ENCODE measurements at places on chromosomes 1 and 21.
A peak's percentile ranks its signal among the peaks of the same experiment; 100 is the strongest.

GRCh38 chr1:3677484-3677883 is 25.2 kb downstream of the TP73 start:
- no peak overlapping the region for H3K27ac ChIP-seq
- H3K36me3 ChIP-seq = no peaks in the 10 kb centered on the region
- no peak for DNase-seq
- no peaks in the 10 kb centered on the region for H3K27me3 ChIP-seq

- H3K4me3 ChIP-seq = no peak overlapping the region
- no peaks in the 10 kb centered on the region for H3K36me3 ChIP-seq
- H3K4me1 ChIP-seq = no peaks in the 10 kb centered on the region
- no peak overlapping the region for H3K27ac ChIP-seq
- no peaks in the 10 kb centered on the region for H3K27me3 ChIP-seq
- no peak for DNase-seq
These were observed 139.1 kb upstream of the CHRM3 start for GRCh38 chr1:239247285-239247684.

DNA sequence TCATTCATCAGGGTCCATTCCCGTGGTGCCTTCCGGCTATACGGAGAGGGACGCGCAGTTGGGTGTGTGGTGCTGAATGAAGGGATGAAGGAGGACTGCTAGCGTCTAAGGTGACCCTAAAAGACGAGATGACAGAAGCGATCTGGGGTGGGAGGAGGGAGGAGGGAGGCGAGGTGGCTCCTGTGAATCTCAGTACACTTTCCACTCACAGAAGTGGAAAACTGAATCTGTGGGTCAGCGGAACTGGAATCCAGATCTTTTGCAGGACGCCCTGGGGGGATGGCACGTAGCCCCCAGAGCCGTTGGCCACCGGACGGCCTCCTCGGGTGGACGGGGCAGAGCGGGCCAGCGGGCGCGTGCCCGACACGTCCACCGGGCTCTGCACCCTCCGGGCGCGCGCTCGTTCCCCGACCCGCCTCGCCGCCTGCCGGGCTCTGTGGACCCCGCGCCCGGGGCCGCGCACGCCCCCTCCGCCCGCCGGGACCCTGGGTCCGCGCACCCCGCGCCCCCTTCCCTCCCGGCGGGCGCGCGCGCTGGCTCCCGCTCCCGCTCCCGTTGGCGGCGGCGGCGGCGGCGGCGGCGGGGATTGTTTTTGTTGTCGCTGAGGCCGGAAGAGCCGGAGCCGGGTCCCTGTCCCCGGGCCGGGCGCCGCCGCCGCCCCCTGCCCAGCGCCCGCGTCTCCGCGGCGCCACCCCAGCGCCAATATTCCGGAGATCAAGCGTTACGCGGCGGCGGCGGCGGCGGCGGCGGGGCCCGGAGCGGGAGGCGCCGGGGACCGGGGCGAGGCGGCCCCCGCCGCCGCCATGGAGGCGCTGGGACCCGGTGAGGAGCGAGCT is at the start of gene AGO4:
TSS of gene AGO4 (plus strand) at position 403 of the 836 bp plus-strand sequence. CDS start at position 804, 401 bp downstream.
- H3K4me3 ChIP-seq = peak within 1 kb of the TSS; percentile 95
- peak within 1 kb of the TSS; percentile 93 for H3K27ac ChIP-seq
- H3K36me3 ChIP-seq = no peaks in the 10 kb centered on the region
- no peak for DNase-seq
- H3K27me3 ChIP-seq = no peaks in the 10 kb centered on the region

DNA sequence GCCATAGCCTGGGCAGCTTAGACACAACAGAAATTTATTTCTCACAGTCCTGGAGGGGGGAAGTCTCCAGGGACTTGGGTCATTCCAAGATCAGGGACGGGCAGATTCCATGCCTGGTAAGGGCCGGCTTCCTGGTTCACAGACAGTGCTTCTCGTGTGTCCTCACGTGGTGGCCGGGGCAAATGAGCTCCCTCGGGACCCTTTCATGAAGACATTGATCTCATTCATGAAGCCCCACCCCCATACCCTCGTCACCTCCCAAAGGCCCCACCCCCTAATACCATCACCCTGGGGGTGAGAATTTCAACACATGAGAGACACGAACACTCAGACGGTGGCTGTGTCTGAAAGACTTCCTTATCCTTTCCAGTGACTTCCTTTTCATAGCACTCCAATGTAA is 51.5 kb downstream of the ACOT7 start:
- no peaks in the 10 kb centered on the region for H3K27me3 ChIP-seq
- H3K27ac ChIP-seq = no peak overlapping the region
- no peak overlapping the region for H3K4me3 ChIP-seq
- no peaks in the 10 kb centered on the region for H3K4me1 ChIP-seq
- no peak for DNase-seq
- H3K36me3 ChIP-seq = no peaks in the 10 kb centered on the region

GRCh38 chr1:202143011-202143767 is 1.3 kb downstream of the ARL8A start:
- peak overlapping the region; percentile 89 for H3K27ac ChIP-seq
- peak overlapping the region; percentile 98 for H3K4me3 ChIP-seq
- no peaks in the 10 kb centered on the region for H3K27me3 ChIP-seq

DNA sequence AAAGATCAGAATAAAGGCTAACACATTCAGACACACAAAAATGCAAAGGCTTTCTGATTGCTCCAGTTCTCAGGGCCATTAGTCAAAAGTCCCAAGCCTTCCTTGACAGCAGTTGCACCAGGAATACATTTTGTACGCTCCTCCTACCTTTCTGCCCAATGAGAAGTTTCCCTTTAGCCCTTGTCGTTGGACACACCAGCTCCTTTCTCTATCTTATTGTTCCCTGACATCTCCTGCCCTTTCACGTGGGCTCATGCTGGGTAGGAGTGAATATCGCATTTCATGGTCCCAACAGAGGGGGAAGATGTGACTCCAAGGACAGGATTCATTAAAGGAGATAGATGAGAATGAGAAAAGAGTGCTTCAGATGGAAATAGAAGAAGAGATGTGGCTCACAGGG is 33.5 kb upstream of the IFI16 start:
- no peaks in the 10 kb centered on the region for H3K4me1 ChIP-seq
- no peak overlapping the region for H3K4me3 ChIP-seq
- no peaks in the 10 kb centered on the region for H3K27me3 ChIP-seq
- no peaks in the 10 kb centered on the region for H3K36me3 ChIP-seq
- no peak for DNase-seq

GRCh38 chr1:65255035-65255655 is 54.2 kb upstream of the DNAJC6 start:
- H3K27ac ChIP-seq = peak overlapping the region; percentile 84
- no peaks in the 10 kb centered on the region for H3K36me3 ChIP-seq
- H3K27me3 ChIP-seq = no peaks in the 10 kb centered on the region
- H3K4me3 ChIP-seq = peak overlapping the region; percentile 73
- no peaks in the 10 kb centered on the region for H3K4me1 ChIP-seq

GRCh38 chr1:198228925-198229324 is 72.1 kb downstream of the NEK7 start:
- H3K27me3 ChIP-seq = no peaks in the 10 kb centered on the region
- no peaks in the 10 kb centered on the region for H3K36me3 ChIP-seq
- H3K4me3 ChIP-seq = no peak overlapping the region
- H3K27ac ChIP-seq = no peak overlapping the region

DNA sequence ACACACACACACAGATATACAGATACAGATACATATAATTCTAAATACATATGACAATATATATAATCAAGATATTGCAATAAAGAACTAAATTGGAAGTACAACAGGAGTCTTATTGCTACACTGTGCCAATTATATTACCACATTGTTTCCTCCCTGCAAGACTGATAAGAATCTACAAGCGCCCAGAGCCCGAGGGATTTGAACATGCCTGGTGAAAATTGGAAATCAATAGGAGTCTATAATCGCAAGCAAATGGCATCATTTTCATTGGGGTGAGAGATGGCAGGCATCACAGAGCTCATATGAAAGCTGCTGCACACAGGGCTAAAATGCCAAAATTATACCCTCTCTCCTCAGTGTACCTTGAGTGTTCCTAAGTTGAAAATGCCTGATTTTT is 152.9 kb upstream of the PTBP2 start:
- DNase-seq = no peak
- H3K27ac ChIP-seq = no peak overlapping the region
- no peaks in the 10 kb centered on the region for H3K4me1 ChIP-seq
- no peaks in the 10 kb centered on the region for H3K27me3 ChIP-seq
- H3K36me3 ChIP-seq = no peaks in the 10 kb centered on the region
- H3K4me3 ChIP-seq = no peak overlapping the region

- H3K36me3 ChIP-seq = no peaks in the 10 kb centered on the region
- peak overlapping the region; percentile 9 for H3K27ac ChIP-seq
- no peaks in the 10 kb centered on the region for H3K4me1 ChIP-seq
These were observed 27.5 kb downstream of the ARID1A start for GRCh38 chr1:26723013-26723991.

DNA sequence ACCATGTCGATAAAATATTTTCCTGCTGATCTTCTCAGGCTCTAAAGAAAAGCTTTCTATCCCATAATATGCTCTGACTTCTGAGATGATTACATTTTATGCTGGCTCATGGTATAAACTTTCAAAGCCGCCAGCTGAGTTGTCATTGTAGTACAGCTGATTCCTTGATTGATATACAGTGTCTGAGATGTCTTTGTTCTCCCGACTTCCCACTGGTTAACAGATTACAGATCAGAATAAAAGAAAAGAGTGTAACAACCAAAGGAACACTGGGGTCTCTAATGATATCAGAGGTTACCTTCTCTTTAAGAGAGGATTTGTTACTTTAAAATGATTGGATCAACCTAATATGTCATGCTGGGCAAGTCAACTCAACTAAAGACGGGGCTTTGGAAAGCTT is 485.4 kb upstream of the LRRC7 start:
- H3K4me1 ChIP-seq = no peaks in the 10 kb centered on the region
- no peak overlapping the region for H3K4me3 ChIP-seq
- H3K27me3 ChIP-seq = no peaks in the 10 kb centered on the region
- no peaks in the 10 kb centered on the region for H3K36me3 ChIP-seq

DNA sequence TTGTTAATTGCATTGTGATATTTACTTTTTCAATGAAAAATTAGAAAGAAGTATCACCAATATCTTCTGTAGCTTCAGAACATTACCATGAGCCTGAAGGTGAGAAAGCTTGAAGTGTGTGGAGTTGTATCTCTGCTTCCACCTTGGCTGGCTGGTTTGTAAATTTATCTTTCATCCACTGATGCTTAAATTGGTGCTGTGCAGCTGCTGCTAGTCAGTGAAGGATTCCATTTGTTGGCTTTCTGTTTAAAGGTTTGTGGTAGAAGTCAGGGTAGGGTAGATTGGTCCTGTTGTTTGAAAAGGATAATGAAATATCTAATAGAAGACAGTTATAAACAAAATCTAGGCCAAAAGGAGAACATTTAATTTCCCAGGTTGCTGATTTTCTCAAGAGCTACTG is 105.7 kb downstream of the C1orf21 start:
- H3K36me3 ChIP-seq = no peaks in the 10 kb centered on the region
- H3K4me3 ChIP-seq = no peak overlapping the region
- H3K4me1 ChIP-seq = peaks cover 83% of the 10 kb centered on the region
- peak overlapping the region; percentile 94 for H3K27ac ChIP-seq

DNA sequence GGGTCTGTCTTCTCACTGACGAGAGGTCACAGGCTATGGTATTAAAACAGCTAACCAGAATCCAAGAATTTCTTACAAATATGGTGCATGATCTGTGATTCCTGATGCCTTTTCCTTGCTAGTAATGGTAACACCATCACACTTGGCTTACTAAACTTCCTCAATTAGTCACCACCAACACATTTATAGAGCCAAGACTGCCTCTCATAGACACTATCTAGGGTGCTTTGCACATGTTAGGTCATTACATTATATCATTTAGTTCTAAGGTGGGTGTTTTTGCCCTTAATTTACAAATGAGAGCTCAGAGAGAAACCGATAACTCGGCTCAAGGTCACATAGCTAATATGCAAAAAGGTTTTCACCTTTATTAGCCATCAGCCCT is 8.7 kb downstream of the KIF21B start:
- H3K4me3 ChIP-seq = no peak overlapping the region
- DNase-seq = no peak
- H3K27me3 ChIP-seq = no peaks in the 10 kb centered on the region

DNA sequence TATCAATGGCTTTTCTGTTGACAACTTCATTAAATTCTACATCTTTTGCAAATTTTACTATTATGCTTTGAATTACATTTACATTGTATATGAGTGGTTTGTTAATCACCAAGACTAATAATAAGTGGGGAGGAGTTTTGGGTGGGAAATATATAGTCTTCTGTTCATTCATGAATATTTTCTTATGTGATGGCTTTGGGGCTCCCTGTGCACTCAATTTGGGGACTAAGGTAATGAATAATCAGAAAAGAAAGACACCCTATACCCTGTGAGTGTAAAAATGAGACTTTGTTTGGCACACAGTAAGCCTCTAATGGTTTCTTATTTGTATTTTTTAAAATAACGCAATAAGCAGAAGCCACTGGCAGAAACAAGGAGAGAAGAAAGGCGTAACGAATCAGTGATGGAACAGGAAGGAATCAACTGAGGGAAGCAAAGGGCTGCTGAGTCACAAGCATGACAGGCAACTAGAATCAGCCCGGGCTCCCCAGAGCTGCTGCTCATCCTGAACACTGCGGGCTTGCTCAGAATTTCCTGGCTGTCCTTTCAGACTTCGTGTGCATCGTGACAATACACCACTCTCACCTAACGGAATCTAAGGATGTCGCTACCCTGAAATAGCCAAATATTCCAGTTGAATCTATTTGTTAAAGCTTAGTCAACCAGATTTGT is 20.8 kb upstream of the RGS2 start:
- H3K27me3 ChIP-seq = no peaks in the 10 kb centered on the region
- DNase-seq = peak; percentile 72
- H3K36me3 ChIP-seq = no peaks in the 10 kb centered on the region
- H3K4me1 ChIP-seq = no peaks in the 10 kb centered on the region

Measured in right atrium auricular region (tissue), 2 donors.